ENCODE measurements at places on chromosomes 1 and 21. TPM values are rescaled to one million over a fixed set of nuclear protein-coding genes. Genes with fewer than 3 reads are reported as not detected.

OSCP1 gene
- 1.4 TPM for total RNA-seq

RHOC gene
- total RNA-seq: 45.7 TPM

AKR7A3 gene
- total RNA-seq: 0.46 TPM

MEAF6 gene
- 105 TPM for total RNA-seq

CLCNKB gene
- total RNA-seq: not detected

KRTAP11-1 gene
- total RNA-seq: not detected

DIO1 gene
- not detected for total RNA-seq

VWA5B1 gene
- total RNA-seq: 0.22 TPM

FCGR3A gene
- total RNA-seq: 1.5 TPM

IPO13 gene
- 27.3 TPM for total RNA-seq

RNF186 gene
- not detected for total RNA-seq

ODF2L gene
- total RNA-seq: 31.8 TPM

TSPEAR gene
- not detected for total RNA-seq

ZMYND12 gene
- total RNA-seq: 1.4 TPM

CCDC185 gene
- total RNA-seq: not detected

ALPL gene
- total RNA-seq: not detected

OR2AK2 gene
- total RNA-seq: not detected

CACNA1S gene
- total RNA-seq: not detected

RAP1GAP gene
- 1.2 TPM for total RNA-seq

NPHS2 gene
- not detected for total RNA-seq

SNX7 gene
- total RNA-seq: not detected

Data from activated T-cell treated with anti-CD3 and anti-CD28 coated beads, Interleukin-2, amount 50 U/mL, for 72 hours (primary cell).